Stimulated activated naive CD4-positive, alpha-beta T cell (primary cell): ENCODE measurements at places on chromosomes 13 and 19.

DNA sequence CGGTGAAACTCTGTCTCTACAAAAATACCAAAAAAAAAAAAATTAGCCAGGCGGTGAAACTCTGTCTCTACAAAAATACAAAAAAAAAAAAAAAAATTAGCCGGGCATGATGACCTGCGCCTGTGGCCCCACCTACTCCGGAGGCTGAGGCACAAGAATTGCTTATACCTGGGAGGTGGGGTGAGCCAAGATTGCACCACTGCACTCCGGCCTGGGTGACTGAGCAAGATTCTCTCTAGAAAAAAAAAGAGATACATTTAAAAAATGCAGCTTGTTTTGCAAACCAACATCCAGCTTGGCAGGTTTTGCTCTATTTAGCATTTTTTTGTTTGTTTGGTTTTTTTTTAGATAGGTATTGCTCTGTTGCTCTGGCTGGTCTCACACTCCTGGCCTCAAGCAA lies 6.7 kb upstream of the PGPEP1 start:
- DNase-seq, result no peak

- DNase-seq, result no peak
These were observed 37.7 kb upstream of the DCUN1D2 start for GRCh38 chr13:113528101-113528812.

DNA sequence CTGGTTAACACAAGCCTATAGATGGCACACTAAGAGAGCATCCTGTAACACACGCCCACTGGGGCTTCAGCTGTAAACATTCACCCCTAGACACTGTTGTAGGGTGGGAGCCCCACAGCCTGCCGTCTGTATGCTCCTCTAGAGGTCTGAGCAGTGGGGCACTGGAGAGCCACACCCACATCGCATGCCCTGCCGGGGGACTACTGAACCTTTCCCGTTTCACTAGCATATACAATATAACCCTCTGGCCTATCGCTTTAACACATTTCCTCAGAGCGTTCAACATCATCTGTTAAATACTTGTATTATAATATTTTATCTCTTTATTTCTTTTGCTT lies 73.4 kb downstream of the PCDH9 start:
- DNase-seq, result no peak

GRCh38 chr13:110023729-110024644 lies 237.6 kb upstream of the IRS2 start:
- DNase-seq, result no peak

DNA sequence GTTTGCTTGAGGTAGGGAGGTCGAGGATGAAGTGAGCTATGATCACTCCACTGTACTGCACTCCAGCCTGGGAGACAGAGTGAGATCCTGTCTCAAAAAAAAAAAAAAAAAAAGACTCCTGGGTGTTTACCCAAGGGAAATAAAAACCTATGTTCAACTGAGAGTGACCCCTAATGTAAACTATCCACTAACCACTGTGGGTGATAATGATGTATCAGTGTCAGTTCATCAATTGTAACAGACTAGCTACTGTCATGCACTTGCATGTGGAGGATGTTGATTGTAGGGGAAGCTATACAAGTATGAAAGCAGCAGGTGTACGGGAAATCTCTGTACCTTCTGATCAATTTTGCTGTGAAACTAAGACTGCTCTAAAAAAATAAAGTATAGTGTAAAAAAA lies 2.6 kb upstream of the CIB3 start:
- DNase-seq, result no peak

GRCh38 chr19:33299051-33299688 lies 3.2 kb downstream of the CEBPA start:
- no peak for DNase-seq

DNA sequence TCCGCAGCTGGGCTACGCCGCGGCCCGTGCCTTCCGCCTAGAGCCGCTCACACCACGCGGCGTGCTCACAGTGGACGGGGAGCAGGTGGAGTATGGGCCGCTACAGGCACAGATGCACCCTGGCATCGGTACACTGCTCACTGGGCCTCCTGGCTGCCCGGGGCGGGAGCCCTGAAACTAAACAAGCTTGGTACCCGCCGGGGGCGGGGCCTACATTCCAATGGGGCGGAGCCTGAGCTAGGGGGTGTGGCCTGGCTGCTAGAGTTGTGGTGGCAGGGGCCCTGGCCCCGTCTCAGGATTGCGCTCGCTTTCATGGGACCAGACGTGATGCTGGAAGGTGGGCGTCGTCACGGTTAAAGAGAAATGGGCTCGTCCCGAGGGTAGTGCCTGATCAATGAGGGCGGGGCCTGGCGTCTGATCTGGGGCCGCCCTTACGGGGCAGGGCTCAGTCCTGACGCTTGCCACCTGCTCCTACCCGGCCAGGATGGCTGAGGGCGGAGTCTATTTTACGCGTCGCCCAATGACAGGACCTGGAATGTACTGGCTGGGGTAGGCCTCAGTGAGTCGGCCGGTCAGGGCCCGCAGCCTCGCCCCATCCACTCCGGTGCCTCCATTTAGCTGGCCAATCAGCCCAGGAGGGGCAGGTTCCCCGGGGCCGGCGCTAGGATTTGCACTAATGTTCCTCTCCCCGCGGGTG lies 7.4 kb downstream of the DBP start:
- DNase-seq, result peak; percentile 39

- no peak for DNase-seq
These were observed 166.8 kb downstream of the KCTD15 start for GRCh38 chr19:33963514-33963913.

DNA sequence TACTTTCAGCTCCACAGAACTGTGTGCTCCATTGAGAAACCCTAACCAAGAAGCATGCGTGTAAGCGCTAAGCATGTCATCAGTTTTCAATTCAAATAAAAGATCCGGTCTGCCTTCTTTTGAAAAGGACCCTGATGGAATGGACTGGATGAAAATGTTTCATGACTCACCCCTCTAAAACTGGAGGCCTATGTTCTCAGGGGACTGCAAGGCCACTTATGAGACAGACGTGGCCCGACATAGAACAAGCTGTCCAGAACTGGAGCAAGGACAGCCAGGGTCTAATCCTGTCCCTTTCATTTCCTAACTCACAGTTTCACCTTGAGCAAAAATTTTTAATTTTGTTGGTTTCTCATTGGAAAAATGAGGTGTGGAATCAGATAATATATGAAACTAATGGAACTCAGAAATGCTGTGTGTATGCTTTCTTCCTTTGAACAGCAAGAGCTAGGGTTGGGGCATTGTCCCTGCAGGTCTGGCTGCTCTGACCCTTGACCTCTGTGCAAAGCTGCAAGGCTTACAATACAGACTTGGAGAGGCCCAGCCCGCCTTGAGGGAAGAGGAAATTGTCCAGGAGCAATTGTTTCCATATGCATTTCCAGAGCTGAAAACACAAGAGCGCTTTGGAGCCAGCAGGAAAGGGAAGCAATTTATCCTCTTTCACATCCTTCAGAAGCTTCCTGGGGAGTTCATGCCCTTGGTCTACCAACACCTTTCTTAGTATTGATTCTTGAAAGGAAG lies 553.4 kb upstream of the KLF12 start:
- no peak for DNase-seq

GRCh38 chr13:60757501-60758215 lies 360.6 kb downstream of the TDRD3 start:
- DNase-seq, result no peak

DNA sequence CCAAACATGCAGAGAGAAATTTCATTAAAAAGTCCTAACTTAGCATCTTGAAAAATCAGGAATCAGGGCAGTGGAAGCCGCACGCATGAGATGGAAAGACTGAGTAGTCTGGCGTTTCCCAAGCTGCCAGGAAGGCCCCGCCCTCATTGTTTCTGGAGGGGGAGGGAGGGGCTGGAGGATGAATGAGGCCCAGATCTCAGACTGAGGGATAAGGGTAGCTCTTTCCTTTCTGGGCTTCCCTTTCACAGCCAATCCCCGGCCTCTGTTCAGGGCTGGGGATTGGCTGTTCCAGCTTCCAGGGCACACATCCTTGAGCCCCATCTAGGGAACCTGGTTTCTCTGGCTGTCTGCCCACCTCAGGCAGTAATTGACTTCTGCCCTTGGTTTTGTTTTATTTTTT lies 7.3 kb downstream of the C19orf53 start:
- DNase-seq, result no peak

DNA sequence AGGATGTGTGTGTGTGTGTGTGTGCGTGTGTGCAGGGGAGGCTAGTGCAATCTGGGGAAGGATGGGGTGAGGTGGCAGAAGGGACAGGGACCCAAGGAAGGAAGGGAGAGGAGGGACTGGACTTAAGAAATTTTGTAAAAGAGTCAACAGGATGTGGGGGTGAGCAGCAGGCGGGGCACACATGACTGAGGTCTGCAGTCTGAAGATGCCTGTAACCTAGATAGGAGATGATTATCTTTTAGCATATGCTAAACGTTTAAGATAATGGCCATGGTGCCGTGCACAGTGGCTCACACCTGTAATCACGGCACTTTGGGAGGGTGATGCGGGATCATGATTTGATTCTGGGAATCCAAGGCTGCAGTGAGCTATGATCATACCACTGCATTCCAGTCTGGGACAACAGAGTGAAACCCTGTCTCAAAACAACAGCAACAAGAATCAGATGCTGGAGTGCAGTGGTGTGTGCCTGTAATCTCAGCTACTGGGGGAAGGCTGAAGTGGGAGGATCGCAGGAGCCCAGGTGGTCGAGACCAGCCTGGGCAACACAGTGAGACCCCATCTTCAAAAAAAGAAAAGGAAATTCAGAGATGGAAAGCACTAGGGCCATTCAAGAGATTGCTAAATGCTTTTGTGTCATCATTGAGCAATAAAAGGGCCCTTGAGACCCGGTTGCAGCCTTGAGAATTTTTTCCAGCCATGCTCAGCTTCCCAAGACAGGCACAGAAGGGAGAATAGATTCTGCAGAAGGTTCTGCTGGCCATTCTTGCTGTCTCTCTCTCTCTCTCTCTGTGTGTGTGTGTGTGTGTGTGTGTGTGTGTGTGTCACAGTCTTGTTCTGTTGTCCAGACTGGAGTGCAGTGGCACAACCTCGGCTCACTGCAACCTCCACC lies 3.8 kb upstream of the ZNF414 start:
- peak; percentile 70 for DNase-seq

GRCh38 chr13:31504918-31505317 lies 234.4 kb upstream of the RXFP2 start:
- no peak for DNase-seq

DNA sequence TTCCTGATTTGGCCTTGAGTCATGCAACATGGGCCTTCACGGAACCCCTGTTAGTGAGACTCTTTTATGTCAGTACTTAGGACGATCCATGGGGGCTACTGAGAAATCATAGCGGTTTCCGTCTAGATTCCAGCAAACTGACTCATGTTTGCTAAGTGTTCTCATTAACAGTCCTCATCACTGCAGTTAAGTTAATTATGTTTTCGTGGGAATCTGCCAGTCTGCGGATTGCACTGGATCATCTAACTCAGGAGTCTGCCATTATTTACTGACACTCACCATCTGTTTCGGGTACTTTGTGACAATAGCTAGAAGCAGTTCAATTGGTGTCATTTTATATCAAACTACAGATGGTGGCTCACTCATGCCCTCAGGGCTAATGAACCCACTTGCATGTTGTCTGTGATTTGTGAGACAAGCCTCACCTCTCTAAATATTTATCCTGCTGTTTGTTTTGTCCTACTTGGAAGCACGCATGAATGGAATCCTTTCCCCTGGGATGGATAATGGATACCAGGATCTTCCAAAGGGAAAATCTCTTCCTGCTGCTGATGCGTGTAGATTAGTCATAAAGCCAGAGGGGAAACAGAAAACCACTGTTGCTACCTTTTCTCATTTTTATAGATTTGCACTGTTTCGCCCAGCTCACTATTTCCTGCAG lies 61.8 kb downstream of the RAB20 start:
- DNase-seq, result no peak

- DNase-seq, result no peak
These were observed 43.0 kb upstream of the HNRNPA1L2 start for GRCh38 chr13:52599037-52599847.

GRCh38 chr13:52947921-52948373 lies 80.7 kb upstream of the OLFM4 start:
- no peak for DNase-seq

GRCh38 chr19:41377977-41378709 lies 1.8 kb downstream of the TMEM91 start:
- no peak for DNase-seq

GRCh38 chr13:109043636-109044035 lies 414.2 kb downstream of the MYO16 start:
- no peak for DNase-seq

DNA sequence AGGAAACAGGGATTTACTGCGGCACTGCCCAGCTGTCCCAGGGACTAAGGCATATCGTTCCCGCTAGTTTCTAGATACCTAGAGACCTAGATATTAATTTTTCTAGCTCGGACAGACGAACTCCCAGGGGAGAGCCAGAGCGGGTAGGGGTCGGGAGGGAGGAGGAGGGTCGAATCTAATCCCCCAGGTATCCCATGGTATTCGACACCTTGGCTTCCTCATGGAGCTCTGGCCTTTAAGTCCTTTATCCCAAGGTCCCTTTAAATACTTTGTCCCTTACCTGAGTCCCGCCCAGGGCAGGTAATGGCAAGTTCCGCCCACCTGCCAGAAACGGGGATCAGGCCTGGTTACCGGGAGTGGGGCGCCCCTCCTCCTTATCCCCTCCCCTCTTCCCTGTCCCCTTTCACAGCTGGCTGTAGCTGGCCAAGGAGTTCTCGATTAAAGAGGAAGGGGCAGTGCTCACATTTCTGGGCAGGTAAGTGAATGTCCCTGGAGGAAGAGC lies at the start of gene PRRG2:
Gene PRRG2, plus strand, starts transcription at position 310 of the 502 bp plus-strand sequence. CDS start 1,904 bp downstream, outside the sequence.
- DNase-seq, result peak; percentile 6

DNA sequence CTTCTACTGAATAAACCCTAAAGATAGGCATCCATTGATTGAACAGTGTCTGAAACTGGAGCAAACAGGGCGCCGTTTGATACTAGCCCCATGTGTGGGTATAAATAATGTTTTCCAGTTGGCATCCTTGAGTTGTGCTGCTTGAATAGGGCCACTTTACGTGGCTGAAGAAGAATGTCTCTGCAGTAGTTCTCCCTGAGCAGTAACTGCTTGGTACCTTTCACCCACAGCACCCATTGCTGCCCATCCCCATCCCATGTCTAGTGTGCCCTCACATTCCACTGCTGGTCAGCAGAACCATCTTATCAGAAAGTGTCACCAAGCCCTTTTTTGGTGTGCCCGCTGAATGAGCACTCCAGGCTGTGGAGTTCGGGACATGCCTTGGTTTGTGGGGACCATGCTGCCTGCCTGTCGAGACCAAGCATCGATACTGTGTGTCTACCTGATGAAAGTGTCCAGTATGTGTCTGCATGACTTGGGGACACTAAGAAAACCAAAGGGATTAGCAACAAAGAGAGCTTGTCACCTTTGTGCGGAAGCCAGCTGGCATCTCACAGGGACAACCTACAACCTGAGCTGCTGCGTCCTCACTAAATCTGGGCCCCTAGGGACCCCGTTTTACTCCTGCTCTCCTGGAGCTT lies 162.0 kb downstream of the TM9SF2 start:
- no peak for DNase-seq

GRCh38 chr13:21748166-21748565 lies 77.3 kb downstream of the FGF9 start:
- no peak for DNase-seq

GRCh38 chr13:74103196-74103595 lies 31.0 kb downstream of the KLF12 start:
- DNase-seq, result no peak
